Activated CD4-positive, alpha-beta T cell treated with anti-CD3 and anti-CD28 coated beads for 1 hour (primary cell): ENCODE measurements at places on chromosomes 5 and 9.

- peak; percentile 30 for DNase-seq
Measured at GRCh38 chr5:139863855-139864558, 68.4 kb downstream of the PSD2 start.

DNA sequence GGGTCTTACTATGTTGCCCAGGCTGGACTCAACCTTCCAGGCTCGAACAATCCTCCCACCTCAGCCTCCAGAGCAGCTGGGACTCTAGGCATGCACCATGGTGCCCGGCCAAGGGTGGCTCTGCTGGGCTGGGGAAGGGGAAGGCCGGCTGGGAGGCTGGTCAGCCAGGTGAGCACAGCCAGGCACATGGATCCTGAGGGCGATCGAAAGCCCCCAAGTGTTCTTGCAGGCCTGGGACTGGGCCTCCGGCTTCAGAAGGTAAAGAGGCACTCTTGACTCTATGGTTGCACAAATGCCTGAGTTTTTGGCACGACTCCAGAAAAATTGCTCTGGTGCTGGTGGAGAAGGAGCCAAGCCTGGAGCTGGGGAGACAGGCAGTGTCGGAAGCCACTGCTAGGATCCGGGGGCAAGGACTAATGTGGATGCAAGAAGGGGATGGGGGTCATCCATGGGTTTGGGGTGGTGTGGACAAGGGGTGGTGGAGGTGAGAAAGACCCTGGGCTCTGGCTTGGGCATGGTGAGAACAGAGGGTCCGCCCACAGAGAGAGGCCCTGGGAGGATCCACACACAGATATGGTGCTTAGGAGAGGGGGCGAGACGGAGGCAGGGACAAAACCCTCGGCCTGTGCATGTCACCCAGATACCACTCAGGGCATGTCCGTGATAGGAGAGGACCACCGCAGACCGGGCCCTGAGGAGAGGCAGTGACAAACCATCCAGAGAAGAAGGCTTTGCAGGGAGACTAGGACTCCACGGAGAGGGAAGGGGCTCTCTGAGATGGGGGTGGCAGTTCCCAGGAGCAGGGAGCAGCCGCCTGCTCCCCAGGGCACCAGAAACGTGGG is 51.1 kb upstream of the COL5A1 start:
- no peak for DNase-seq

DNA sequence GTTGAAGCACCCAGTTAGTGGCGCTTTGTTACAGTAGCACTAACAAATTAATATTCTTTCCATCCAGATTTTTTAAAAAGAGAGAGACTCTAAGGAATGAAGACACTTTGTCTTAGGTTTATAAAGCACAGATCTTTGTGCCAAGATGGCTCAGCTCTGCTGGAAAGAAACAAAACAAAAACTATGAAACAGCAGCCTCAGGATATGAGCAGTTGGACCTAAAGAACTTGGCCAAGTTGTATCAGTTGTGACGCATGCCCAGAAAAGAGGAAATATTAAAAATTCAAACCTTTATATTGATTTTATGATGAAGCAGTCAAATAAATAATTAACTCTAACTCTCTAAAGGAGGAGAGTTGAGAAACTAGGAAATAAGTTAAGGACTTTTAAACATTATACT is 427.2 kb downstream of the SPOCK1 start:
- no peak for DNase-seq

GRCh38 chr9:77997611-77998284 is 33.9 kb downstream of the GNAQ start:
- DNase-seq = no peak

DNA sequence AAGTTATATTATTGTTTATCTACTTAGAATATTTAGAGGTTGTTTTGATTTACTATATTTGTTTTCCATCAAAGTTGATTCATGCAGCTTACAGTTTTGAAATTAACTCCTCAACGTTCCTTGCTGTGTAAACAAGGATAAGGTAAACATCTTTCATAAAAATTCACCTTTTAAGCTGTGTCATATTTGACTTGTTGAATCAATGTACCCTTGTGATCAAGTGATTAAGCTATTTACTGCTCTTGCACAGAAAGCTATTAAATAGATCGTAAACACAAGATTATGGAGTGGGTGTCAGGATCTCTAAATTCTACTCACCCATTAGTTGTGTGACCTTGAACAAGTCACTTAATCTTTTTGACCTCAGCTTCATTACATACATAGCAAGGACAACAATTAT is 2054.0 kb upstream of the NUDT12 start:
- DNase-seq = no peak

GRCh38 chr5:73154208-73155006 is 18.6 kb upstream of the TMEM174 start:
- DNase-seq = no peak

DNA sequence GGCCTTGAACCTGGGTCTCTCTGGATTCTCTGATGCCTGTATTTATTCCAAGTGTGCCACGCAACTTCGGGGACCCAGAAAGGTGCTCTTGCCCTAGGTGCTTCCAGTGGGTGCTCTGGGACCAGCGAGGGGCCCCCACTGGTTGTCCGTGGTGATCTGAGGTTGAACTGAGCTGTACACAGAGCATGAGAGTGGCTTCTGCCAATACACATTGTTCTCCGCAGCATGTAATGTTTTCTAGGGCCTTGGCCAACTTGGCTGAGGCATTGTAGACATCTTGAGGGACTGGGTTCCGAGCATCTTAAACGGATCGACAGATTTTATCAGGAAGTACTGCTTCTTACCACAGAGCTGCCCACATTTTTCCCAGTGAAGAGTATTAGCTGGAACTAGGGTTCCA is 117.9 kb downstream of the MTX3 start:
- DNase-seq = no peak

DNA sequence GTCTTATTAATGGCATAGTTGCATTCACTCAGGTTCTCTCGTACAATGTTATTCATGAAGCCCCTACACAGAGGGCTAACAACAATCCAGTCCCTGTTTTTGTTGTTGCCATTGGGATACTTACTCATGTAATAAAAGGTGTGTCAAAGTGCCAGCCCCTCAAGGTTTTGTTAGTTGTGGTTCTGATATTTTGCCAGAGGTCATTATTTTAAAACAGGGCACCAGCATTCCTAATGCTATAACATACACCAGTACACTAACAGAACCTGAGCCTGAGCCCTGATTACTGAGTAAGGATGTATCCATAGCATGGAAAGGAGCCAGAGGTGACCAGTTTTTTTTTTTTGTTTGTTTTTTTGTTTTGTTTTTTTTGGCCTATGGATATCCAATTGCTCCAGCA is 50.2 kb downstream of the SMC2 start:
- DNase-seq = no peak

GRCh38 chr9:77647267-77648233 is 572 bp downstream of the GNA14 start:
- DNase-seq = no peak

GRCh38 chr5:123107343-123108244 is 18.6 kb downstream of the PRDM6 start:
- DNase-seq = no peak

- no peak for DNase-seq
Measured at GRCh38 chr5:139654871-139655491, 6.8 kb downstream of the CXXC5 start.

DNA sequence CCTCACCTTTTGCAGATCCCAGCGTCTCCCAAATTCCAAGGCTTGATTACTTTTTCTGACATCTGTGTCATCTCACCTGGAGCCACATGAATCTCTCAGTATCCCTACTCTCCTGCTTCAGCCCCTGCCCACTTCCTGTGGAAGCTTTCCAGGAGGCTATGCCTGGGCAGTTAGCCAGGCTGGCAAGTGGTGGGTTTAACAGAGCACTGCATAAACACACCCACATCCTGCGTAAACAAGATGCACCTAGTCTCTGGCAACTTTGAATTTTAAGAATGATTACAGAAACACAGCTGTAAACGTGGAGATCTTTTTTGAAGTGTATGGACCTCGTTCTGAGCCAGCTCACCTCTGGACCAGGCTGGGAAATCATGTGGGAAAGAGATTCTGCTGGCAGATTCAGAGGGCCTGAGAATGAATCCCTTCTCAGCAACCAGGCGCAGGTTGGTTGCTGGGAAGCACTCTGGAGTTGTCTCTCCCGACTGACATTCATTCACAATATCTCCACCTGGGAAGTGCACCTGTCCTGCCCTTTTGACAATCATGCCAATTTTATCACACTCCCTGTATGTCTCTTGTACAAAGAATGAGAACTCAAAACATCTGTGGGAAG is 55.7 kb upstream of the FANCC start:
- DNase-seq = no peak

DNA sequence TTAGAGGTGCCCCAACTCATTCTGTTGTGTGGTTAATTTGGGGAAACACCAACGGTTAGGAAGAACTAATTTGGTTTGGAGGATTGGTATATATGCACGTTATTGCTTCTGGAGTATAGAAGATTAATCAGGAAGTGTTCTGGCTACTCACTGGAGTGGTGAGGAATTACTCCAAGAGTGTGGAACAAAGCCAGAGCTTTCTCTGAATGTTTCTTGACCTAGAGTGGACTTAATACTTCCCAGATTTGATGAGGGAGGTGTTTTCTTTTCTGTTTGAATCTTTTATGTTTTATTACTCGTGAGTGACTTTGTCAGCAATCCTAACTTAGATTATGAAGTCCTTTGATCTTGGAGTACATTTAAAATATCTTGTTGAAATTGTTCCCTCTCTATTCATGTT is 163.7 kb downstream of the MAN2A1 start:
- no peak for DNase-seq

DNA sequence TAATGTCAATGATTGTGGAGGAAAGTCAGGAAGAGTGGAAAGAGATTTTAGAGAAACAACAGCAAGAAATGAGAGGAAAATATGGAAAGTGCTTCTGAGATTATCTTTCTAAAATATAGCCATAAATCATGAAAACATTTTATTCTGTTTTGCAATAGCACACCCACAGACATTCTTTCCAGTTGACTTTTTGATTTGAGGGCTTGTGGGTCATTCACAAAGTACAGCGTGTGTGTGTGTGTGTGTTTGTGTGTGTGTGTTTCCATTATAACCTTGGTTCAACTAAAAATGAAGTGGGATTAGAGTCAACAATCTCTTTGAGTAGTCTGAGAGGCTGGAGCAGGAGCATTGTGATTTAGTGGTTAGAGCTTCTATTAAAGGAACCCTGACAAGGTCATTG is 116.6 kb upstream of the GAS1 start:
- DNase-seq = no peak

- DNase-seq = no peak
Measured at GRCh38 chr9:128006332-128006996, 25.7 kb upstream of the EEIG1 start.

DNA sequence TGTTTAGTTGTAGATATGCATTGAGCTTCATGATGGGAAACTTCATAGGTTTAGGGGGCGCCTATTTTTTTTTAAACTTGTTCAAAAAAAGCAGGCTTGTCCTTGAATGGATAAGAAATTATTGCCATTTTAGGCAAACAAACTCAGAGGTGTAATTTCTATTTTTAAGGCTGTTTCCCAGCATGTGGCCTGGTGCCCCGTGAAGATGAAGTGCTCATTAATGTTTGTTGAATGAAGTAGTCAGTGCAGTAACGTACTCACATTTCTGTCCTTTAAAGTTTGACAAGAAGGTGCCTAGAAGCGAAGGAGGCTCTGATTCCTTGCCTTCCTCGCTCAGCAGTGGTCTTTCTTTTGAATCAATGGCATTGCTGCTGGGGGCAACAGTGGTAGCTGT is 54.3 kb downstream of the ZNF618 start:
- DNase-seq = no peak

GRCh38 chr5:573976-574375 is 38.2 kb upstream of the CEP72 start:
- no peak for DNase-seq

GRCh38 chr5:103587185-103587748 is 24.7 kb upstream of the NUDT12 start:
- DNase-seq = no peak

GRCh38 chr9:134390947-134391318 is 64.7 kb downstream of the RXRA start:
- no peak for DNase-seq

GRCh38 chr5:85320495-85320894 is 935.8 kb upstream of the EDIL3 start:
- no peak for DNase-seq

GRCh38 chr9:91392435-91392834 is 30.7 kb upstream of the AUH start:
- no peak for DNase-seq
